ENCODE measurements at places on chromosomes 2 and 18.

- no peak for DNase-seq
These were observed 58.7 kb upstream of the ATL2 start for GRCh38 chr2:38435775-38436174.

- DNase-seq = peak; percentile 44
These were observed 54.9 kb upstream of the CAPN13 start for GRCh38 chr2:30862054-30862651.

DNA sequence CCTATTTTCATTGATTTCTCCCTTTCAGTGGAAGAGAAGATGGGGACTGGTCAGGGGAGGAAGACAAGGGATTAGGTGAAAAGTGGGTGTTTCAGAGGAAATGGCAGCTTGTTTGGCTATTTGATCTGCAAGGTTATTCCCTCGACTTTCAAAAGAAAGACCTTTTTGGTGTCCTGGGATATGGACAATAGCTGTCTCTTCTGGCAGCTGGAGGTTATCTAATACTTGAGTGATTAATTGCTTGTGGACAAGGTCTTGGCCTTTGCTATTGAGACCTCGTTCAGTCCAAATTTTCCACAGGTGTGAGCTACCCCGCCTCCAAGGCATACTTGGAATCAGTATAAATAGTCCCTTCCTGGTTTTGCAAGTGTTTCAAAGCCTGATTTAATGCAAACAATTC, 33.3 kb upstream of the TRAPPC8 start:
- DNase-seq = no peak

GRCh38 chr2:200466425-200467418, 43.1 kb downstream of the KCTD18 start:
- DNase-seq = no peak

- DNase-seq = no peak
These were observed 385.4 kb upstream of the CDH7 start for GRCh38 chr18:65365245-65365980.

DNA sequence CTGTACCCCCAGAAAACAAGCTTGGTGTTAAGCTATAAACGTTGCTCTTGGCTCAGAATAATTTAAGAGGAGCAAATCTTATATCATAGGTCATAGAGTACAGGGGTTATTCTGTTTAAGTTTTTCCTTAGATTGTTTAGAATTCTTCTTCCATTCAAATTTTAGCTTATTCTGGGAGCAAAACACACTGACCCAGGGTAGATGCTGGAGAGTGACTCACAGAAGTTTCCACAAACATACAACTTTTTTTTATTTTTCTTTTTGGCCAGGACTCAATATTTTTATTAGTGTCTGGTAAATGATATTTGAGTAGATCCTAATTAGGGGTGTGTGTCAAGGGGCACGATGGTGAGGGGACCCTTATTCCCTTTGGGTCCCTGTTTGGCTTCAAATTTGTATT, 71.5 kb upstream of the PSME4 start:
- DNase-seq = no peak

DNA sequence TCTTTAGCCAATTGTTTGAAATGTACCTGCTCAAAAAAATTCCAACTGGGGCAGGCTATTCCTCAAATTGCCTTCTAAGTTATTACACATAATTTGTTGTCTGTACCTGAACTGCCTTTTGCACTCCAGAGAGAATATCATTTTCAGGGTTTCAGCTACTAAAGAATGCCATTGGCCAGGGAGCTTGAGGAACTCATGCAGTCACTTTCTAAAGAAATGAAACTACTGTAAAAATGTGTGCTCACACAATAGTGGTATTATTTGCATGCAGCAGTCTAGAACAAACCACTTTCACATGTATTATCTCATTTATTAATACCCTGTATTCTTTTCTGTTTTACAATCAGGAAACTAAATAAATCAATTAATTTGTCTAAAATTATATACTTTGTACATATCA, 152.2 kb downstream of the PID1 start:
- DNase-seq = no peak

DNA sequence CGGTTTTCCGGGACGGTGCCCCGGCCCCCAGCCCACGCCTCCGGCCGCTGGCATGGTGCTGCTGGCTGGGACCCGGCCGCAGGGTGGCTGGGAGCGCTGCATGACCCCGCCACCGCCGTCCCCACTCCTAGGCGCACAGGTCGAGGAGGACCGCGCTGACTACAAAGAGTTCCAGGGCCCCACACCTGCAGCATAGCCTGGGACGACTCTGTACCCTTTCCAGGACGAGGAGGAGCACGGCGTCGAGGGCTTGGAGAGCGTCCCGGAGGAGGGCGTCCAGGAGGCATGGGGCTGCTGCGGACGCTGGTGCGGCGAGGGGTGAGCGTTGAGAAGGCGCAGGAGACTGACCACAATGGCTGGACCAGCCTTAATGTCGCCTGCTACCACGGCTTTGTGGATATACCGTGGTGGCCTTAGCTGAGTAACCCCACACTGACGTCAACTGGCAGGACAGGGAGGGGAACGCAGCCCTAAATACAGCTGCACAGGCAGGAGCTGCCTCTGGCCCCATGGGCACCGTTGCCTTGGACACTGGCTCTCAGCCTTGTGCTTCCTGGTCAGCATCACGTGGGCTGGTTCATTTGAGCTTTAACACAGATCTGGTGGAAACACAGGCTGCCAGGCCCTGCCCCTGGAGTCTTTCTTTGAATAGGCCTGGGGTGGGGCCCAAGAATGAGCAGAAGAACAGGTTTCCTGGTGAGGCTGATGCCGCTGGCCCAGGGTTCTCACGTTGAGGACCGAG, 40.9 kb upstream of the TRIM43B start:
- no peak for DNase-seq

GRCh38 chr2:137367361-137367760, 596.9 kb upstream of the HNMT start:
- DNase-seq = no peak

- no peak for DNase-seq
These were observed 115.2 kb downstream of the FAM210A start for GRCh38 chr18:13611142-13611600.

DNA sequence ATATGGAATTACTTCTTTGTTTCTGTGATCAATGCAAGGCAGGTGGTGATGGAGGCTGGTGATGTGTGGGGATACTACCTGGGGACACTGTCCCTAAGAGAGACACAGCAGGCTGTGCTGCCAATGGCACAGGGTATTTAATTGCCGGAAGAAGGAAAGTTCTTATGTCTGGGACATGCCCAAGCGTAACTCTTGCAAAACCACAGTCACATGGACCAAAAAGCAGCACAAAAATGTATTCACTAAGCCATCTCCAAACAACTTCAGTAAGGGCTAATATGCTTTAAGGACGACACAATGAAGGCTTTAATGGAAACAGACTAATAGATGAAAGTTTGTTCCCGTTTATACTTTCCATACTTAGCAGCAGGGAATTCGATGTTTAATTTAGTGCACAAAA, 49.7 kb upstream of the AP1S3 start:
- no peak for DNase-seq

- no peak for DNase-seq
These were observed 56.8 kb downstream of the HDLBP start for GRCh38 chr2:241258505-241259280.

DNA sequence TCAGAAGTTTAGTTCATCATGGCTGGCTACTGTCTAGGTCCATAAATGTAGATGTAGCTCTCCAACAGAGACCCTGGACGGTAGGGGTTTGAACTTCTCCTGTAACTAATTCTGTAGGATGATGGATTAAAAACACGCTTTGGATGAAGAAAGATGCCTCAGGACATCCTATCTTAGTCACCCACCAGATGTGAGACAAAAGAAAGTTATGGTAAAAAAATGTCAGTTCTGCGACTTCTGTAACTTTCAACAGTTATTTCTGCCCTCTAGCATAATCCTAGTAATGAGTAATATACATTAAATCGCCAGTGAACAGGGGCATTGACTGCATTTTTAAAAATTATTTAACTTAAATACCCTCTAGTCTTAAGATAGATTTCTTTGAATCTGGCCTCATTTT, 210.1 kb upstream of the LRATD1 start:
- DNase-seq = no peak

GRCh38 chr2:74764429-74765272, 69.3 kb upstream of the HK2 start:
- DNase-seq = no peak

DNA sequence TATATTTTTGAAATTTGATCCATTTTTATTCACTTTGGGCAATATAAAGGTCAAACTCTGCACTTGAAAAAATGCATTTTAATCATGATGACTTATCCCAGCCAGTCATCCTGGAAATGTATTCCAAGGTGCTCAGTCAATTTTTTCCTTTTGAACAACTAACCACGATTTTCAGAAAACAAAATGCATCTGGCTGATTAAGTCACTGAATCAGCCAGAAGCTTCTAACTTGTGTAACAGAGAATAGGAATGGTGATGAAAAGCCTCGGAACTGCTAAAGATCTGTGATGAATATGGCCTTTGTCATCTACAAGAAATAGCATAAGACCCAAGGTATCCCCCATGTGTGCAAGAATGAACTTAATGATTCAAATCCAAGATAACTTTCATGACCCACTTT, 572.7 kb downstream of the EPHA4 start:
- DNase-seq = peak; percentile 4

DNA sequence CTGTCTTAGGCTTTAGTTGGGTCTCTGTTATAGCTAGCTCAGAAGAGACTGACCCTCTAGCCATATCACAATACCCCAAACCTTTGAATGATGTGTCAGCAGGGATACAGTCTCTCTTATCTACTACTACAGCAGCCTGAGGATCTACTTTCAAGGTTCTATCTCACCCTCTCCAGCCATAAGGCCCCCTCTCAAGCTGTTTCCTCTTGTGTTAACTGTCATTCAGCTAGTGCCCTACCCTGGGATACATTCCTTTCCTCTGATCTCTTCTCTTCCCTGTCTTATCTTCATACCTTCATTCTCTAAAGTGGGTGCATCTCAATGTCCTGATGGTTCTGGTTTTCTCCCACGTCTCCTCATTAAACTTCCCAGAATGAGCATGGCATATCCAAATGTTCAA, 434.7 kb downstream of the NRXN1 start:
- DNase-seq = no peak

- no peak for DNase-seq
These were observed 259.7 kb downstream of the CMPK2 start for GRCh38 chr2:6605836-6606505.

DNA sequence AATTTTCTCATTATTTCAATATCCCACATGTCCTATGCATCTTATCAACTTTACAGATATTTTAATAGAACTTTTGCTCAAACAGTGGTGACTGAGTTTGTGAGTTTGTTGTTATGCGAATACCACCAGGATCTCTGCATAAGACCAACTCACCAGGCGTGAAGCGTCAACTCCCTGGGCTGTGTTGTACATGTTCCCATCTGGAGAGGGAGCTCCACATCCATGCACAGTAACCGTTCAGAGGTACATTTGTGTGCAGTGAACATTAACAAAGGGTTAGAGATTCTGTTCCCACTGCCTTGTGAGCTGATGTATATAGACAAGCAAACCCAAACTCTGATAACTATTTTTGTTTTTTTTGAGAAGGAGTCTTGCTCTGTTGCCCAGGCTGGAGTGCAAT, 188.7 kb downstream of the MYT1L start:
- DNase-seq = no peak

DNA sequence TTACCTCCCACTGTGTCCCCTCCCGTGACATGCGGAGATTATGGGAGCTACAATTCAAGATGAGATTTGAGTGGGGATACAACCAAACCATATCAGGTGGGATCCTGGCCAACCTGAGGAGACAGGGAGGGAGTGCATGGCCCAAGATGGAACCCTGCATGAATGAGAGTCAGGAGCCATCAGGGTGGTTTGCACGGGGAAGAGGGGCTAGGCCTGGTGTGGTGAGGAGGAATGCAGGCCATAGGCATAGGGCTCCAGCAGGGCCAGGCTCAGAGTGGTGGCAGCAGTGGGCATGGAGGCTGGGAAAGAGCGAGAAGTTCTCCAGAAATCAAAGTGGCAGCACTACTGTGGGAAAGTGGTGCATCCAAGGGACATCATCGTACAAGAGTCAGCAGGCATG, 74.0 kb upstream of the BCL2L11 start:
- no peak for DNase-seq

DNA sequence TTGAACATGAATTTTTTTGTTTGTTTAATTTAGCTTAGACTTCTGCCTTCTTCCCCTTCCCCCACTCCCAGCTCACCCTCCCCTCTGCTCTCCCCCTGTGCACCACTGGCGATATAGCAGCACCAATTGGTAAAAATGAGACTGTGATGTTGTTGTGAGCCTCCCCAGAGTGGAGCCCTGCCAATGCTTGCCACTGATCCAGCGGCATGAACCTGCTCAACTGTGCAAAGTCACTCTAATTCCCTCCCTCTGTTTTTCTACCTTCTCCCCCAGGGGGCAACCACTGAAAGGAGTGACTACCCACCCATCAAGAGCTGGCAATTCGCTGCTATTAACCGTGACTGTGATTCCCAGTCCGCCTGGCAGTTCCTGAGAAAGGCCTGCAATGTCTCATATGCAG, 30.2 kb downstream of the KLHL14 start:
- no peak for DNase-seq

DNA sequence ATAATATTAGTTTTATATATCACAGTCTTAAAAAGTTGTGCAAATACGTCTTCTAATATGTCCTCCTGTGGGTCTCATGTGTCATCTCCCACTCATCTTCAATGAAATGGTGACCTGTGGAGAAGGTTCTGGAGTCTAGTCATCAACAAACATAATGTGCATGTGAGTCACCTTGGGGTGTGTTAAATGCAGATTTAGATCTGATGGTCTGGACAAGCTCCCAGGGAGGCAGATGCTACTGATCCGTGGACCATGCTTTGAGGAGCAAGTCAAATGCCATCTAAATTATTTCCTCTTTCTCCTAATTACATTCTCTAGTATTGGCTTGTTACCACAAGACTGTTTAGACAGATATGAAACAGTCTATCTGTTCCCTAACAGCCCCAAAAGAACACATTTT, 210.9 kb downstream of the CD226 start:
- DNase-seq = no peak

DNA sequence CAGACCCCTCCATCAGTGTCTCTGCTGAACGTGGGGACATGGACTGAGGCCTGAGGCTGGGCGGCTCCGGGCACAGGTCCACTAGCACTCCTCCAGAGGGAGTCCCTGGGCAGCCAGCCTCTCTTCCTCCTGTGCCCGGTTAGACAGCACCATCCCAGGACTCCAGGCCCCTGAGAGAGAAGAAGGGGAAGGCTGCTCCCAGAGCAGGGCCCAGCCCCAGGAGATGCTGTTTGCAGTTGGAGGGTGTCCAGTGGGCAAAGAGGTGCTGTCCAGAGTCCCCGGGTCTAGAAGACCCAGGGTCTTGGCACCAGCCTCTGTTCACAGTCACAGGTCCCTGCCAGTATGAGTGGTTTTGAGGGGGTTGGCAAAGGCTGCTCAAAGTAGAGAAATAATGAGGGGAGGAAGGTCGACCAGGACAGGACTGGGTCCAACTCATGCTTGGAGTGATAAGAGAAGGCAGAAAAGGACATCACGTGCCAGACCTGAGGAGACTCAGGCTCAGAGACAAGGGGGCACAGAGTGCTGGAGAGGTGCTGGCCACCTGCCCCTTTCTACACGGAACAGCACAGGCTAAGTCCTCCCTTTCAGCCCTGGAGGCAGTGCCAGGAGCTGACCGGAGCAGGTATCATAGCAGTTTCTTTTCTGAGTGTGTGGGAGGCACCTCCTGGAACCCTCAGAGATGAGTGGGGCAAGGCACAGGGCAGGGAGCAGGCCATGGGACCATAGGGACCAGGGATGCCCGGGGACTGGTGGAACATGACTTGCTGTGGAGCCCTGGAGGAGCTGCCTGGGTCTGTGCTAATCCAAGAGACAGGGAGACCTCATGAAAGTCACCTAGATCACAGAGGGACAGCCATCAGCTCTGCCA, 21.1 kb downstream of the CRACDL start:
- no peak for DNase-seq

- DNase-seq = no peak
These were observed 224.5 kb downstream of the CCDC102B start for GRCh38 chr18:69022426-69022825.

GRCh38 chr2:101779656-101780055, 82.1 kb downstream of the MAP4K4 start:
- DNase-seq = no peak

Data from fibroblast of skin of left biceps (primary cell).